ENCODE measurements at places on chromosomes 7 and 10.

- DNase-seq = peak; percentile 91
These were observed 1180.3 kb downstream of the TYW1 start for GRCh38 chr7:68176974-68177373.

GRCh38 chr7:116426428-116427156 lies 72.9 kb upstream of the CAV2 start:
- DNase-seq = no peak

GRCh38 chr7:32914184-32914583 lies 22.6 kb upstream of the KBTBD2 start:
- DNase-seq = no peak

GRCh38 chr10:122147663-122148062 lies 123.4 kb upstream of the BTBD16 start:
- DNase-seq = no peak

DNA sequence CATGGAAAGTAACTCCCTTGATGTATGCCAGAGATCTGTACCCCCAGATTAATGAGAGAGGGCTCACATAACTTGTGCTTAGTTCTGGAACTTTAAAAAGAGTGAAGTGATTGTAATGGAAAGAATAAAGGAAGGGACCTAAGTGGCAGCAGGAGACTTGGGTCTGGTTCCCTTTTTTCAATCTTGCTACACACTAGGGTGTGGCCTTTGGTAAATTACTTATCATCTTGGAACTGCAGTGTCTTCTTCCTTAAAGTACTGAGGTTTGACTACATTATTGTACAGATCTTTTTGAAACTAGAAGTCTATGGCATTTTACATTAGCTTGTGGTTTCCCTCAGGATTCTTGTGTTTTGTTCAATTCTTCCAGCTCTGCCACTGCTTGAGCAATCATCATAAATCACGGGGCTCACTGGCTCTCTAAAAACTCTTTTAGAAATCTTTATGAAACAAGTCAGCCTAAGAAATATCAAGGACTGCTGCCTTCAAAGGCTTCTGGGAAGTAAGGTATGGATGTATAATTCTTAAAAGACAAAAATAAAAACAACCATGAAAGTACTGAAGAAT lies 22.5 kb upstream of the CHRM2 start:
- no peak for DNase-seq

- peak; percentile 31 for DNase-seq
These were observed 244.4 kb downstream of the RPS24 start for GRCh38 chr10:78278058-78278404.

DNA sequence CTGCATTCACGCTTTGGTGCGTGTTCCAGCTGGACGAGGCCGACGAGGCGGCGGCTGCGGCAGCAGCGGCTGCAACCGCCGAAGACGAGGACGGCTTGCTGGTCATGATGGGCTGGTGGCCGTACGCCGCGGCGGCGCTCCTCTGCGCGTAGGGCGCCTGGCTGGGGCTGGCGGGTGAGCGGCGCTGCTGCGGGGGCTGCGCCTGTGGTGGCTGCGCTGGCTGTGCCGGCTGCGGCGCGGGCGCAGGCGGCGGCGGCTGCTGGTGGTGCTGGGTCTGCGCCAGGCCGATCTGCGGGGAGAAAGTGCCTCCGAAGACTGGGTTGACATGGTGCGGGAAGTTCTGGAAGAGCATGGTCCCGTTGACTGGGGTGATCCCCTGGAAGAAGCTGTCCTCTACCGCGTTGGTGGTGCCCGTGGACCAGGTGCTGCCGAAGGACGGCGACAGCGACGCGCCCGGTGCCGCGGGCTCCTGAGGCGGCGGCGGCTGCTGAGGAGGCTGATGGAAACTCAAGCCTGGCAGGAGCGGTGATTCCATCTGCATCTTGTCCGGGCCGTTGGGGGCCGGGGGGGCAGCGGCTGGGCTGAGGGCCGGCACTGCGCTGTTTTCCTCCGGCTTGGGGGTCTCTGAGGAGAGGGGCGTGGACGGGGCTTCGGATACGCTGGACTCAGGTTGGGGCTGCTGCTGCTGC lies 51.1 kb downstream of the CPEB3 start:
- peak; percentile 63 for DNase-seq

DNA sequence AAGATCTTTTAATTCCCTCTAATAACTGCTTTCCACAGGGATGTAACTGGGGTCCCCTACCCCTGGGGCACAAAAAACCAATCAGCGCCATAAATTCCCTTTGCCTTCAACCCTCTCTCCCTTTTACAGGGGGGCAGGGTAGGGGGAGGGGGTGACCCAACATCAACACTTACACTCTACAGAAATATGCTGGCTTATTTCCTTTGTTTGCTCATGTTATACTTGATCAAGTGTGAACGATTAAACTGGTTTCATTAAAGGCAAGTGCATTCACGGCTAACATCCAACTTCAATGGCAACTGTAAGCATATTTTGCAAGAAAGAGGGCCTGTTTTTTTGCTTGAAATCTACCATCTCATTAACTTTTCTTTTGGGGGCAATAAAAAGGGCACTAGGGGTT lies 2.9 kb downstream of the CTBP2 start:
- peak; percentile 52 for DNase-seq

DNA sequence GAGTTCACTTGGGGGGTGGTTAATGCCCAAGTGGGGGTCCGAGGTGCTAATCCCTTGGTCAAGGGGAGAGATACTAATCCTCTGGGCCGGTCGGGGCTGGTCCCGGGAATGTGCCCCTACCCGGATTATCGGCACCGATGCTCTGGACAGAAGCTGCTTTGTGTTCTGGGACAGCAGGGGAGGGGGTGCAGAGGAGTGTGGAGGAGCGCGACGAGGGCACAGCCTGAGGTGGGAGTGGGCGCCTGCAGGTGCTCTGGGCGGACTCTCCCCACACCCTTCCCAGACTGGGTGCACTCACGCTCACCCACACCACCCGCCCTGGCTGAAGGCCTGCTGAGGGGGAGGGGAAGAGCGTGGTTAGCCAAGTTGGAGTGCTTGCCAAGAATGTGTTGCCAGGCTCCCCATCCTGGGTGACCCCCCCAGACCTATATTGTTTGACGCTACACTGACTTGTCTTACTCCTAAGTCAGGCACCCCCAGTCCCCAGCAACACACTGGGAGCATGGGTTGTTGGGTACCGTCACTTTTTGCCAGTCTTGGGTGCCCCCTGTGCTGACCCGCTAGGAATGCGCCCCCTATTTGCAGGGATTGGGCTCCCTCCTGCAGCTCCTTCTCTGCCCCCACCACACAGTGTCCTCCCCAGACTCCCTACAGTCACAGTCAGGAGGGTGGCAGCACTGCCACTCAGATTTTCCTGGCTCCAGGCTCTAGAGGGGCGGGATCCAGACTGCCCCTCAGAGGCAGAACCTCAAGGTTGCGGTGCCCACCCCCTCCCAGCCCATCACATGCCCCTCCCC lies 1.2 kb downstream of the SLC4A2 start:
- DNase-seq = peak; percentile 52

DNA sequence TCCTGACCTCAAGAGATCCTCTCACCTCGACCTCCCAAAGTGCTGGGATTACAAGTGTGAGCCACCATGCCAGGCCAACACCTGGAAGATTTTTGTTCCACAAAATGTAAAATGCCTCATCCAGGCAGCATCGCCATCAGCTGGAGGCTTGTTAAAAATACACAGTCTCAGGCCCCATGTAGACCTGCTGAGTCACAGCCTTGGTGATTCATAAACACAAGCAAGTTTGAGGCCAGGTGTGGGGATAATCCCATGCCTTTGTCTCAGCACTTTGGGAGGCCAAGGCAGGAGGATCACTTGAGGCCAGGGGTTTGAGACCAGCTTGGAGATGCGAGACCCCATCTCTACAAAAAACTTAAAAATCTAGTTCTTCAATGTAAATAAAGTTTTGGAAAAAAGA lies 49.1 kb upstream of the FOXK1 start:
- DNase-seq = peak; percentile 24

GRCh38 chr10:132851451-132851850 lies 65.5 kb upstream of the NKX6-2 start:
- DNase-seq = no peak

DNA sequence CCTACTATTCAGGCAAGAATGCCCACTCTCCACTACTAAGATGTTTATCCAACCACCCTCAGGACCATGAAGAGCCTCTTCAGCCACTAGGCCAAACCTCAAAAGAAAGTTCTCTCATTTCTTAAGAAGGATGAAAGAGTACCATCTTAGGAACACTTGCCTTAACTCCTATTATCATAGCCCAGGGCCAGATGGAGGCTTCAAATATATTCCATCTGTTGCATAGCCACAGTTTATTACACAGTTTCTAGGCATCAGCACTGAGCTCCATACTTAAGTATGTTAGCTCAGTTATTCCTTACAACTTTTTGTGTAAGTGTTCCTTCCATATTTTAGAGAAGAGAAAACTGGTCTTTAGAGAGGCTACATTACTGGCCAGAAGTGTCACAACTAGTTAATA lies 37.4 kb upstream of the YAE1 start:
- DNase-seq = no peak

DNA sequence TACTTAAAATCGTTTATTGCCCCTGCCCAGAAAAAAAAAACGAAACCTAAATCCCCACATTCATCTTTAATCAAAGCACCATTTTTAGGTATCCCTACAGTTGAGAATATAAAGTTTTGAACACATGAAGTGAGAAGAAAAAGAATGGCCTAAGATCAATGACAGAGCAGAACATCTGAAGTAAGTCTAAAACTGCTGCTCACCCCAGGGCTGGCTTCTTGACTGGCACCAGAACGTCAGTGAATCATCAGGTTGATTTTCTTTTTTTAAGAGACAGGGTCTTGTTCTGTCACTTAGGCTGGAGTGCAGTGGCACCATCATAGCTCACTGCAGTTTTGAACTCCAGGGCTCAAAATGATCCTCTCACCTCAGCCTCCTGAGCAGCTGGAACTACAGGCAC lies 24.9 kb downstream of the SHTN1 start:
- no peak for DNase-seq

DNA sequence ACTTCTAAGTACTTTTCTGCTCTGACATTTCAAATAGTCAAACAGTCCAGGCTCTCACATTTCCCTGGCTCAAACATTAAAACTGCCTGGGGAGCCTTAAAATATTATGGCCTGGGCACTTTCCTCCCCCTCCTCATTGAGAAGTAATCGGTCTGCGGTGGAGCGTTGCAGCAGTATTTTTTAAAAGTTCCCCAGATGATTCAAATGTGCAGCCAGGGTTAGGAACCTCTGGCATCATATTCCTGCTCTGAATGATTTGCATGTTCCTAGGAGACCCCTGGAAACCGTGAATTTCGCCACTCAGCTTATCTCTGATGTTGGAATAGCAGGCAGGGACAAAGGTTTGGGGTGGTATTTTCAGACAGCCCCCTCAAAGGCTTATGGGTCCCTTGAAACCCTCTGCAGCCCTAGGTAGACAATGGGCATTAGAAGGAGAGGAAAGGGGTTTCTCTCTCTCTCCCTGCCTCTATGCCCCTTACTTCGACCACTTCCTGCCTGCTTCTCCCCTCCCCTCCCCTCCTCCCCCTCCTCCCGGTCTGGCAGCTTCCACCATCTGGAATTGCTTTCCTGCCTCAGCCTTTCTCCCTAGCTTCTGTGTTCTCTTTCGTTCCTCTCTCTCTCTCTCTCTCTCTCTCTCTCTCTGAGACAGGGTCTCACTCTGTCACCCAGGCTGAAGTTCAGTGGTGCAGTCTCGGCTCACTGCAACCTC lies 622.2 kb downstream of the GALNT17 start:
- no peak for DNase-seq

- no peak for DNase-seq
These were observed 29.2 kb downstream of the CALML5 start for GRCh38 chr10:5470062-5470751.

GRCh38 chr7:30465046-30465810 lies 13.4 kb downstream of the NOD1 start:
- no peak for DNase-seq

DNA sequence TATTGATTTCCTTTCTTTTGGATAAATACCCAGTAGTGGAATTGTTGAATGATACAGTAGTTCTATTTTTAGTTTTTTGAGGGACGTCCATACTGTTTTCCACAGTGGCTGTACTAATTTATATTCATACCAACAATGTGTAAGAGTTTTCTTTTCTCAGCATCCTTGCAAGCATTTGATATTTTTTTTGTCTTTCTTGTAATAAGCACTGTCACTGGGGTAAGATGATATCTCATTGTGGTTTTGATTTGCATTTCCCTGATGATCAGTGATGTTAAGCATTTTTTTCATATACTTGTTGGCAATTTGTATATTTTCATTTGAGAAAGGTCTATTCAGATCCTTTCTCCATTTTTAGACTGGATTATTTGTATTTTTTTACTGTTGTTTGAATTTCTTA lies 308.7 kb downstream of the PTEN start:
- DNase-seq = no peak

DNA sequence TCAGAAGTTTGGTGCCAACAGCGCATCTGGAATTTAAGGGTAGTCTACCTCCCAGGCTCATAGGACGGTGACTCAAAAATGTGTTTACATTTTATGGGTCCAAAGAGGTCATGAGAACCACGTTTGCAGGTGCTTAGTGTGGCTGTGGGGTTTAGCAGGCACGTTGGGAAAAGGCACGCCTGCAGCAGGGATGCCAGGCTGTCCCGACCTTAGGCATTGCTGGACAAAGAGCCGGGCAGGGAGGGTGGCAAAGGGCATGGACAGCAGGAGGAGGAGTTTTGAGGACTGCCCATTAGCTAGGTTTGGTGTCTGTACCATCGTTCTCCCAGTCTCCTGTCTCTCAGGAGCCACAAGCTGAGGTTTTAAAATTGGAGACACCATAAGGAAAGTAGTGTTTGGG lies 104.4 kb downstream of the TRRAP start:
- DNase-seq = no peak

DNA sequence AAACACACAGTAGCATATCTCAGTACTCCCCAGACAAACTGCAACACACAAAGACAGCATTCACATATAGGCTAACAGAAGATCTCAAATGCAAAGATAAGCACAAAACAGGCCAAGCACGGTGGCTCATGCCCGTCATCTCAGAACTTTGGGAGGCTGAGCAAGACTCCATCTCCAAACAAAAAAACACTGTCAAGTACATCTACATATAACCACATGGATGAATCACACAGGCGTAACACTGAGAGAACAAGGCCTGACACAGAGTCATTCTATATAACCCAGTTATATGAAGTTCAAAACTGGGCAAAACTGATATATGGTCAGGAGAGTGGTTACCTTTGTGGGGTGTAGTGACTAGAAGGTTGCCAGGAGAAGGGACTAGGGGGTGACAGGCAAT lies 506.4 kb downstream of the KCNMA1 start:
- DNase-seq = no peak

DNA sequence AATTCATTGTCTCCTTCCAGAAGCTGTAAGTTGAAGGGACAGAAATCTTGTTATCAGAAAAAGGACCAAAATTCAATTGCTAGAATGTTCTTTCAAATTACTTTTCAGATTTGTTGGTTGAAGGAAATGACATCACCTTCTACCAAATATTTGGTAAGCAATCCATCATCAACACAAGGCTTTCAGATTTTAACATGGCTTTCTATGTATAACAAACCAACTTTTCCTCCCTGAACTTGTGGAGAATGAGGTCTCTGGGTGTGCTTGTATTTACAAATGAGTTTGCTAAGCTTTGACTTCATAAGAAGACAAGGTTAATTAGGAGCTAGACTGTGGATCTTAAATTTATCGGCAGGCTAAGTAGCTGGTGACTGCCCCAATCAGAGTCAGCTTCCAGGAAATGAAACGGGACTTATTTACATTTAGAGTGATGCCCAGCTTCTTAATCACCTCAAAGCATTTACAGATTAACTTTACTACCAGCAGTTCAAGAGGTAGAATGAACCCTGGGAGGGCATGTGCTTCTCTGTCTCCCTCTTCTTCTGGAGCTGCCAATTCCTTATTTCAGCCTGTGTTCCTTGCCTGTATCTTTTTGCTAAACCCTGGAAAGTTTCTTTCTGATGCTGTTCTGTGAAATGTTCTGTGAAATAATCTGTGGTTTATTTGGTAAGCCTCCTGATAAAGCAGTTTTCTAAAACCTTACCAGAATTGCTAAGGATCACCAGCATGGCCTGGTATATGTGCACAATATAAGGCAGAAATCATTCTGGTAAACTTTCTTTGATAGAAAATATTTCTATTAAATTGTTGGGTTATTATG lies 248.8 kb upstream of the FZD8 start:
- no peak for DNase-seq
